Stimulated activated CD4-positive, alpha-beta T cell treated with anti-CD3 and anti-CD28 coated beads, Interleukin-12 subunit alpha, Interleukin-12 subunit beta, amount 100 ng/mL, for 48 hours (primary cell): ENCODE measurements at places on chromosomes 5 and 9.
A peak's percentile ranks its signal among the peaks of the same experiment; 100 is the strongest.

- DNase-seq = no peak
Observed at GRCh38 chr9:120442308-120442995, 137.5 kb downstream of the CDK5RAP2 start.

DNA sequence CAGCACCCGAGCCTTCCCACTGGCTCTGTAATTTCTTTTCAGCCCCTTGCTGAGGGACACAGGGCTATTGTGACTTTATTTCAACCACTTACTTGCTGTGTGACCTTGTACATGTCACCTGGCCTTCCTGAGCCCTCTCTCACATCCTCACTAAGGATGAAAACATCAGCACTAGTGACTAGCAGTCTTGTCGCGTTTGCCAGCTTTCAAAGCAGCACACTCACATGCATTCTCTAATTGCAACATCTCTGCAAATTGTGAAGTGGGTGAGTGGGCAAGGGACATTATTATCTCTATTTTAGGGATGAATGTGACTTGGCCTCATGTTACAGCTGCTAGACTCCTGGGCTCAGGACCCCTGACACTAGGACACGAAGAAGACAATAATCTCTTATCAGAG lies 144.5 kb downstream of the SEC61B start:
- no peak for DNase-seq

DNA sequence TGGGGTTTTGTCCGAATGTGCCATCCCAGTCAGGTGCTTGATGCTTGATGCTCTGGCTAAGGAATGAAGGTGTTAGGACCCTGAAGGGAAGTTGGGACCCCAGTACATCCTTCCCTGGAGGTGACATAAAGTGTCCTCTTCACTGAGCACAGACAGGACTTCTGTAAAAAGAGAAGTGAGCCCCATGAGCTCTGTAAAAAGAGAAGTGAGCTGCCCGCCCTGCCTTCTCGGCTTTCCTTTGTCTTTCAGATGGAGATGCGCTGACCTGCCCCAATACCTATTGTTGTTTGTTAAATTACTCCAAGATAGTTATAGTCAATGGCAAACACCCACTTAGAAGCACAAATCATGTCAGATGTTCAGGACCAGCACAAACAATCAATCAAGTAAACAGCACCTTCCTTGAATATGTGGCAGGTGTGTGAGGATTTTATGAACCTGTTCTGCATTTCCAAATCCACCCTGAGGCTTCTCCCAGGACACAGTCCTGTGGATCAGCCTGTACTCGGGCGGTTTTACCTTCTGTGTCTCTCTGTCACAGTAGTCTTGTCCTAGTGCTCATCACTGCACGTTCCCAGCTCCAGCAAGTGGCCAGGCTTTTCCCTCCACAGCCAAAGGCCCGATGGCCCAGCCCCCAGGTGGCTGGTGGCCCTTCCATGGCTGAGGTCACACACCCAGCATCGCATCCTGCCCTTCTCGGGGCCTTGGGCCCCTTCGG lies 191.4 kb downstream of the MTRR start:
- DNase-seq = no peak

GRCh38 chr9:130110166-130110565 lies 56.5 kb downstream of the GPR107 start:
- DNase-seq = no peak

DNA sequence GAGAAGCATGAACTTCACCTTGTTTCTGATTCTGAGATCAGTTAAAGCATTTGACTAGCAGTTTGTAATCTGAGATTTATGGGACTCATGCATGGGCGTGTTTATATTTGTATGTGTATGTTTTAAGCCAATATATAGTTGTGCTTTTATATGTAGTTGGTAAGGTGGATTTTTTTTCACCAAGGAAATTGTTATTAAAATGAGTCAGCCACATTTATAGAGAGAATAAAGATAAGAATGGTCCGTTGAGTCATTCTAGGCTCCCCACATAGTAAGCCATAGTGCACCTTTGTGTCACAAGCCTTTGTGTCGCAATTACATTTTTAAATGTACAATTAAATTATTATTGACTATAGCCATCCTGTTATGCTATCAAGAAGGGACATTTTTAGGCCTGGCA lies 89.0 kb downstream of the NLN start:
- no peak for DNase-seq

- no peak for DNase-seq
Observed at GRCh38 chr9:78486661-78487060, 189.7 kb downstream of the PSAT1 start.

GRCh38 chr5:133421394-133421793 lies 190.9 kb downstream of the FSTL4 start:
- peak; percentile 8 for DNase-seq

GRCh38 chr9:124899845-124900244 lies 37.9 kb downstream of the ARPC5L start:
- DNase-seq = no peak

- no peak for DNase-seq
Observed at GRCh38 chr5:138574744-138575193, 432 bp downstream of the HSPA9 start.

- DNase-seq = no peak
Observed at GRCh38 chr5:146520731-146521130, 4.7 kb upstream of the GPR151 start.

- no peak for DNase-seq
Observed at GRCh38 chr5:132363431-132364112, 5.9 kb upstream of the SLC22A5 start.

DNA sequence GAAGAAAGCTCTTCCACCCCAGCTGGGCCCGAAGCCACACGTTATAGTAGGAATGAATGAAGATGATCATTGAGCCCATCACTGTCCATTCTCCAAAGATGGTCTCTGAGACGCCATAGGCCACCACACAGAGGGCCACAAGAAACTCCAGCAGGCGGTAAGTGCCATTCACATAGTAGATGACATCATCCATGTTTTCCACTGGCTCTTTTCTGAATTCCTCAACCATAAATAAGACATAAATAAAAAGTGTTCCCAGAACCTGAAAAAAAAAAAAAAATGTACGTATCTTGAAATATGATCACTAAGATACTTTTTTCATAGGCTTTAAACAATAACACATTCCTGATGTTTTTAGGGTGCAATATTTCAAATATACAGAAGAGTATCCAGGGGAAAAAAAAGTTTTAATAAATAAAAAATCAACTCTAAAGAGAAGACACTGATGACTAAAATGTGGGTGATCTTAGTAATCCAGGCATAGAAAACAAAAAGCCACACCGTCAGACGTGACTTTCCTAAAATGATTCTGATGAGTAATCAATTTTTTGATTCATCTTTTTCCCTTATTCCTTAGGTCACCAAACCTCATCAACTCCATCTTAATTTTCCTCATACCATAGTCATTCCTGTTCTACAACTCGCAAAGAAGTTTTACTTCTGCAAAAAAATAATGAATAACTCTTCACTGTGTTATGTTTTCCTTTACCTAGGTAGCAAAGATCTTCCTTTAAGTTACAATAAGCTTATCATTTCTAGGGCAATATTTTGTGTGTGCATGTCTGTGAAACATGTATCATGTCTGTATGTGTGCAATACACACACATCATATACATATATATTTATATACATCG lies 47.8 kb downstream of the RNF145 start:
- DNase-seq = no peak

- DNase-seq = no peak
Observed at GRCh38 chr9:70479880-70480291, 65.4 kb upstream of the KLF9 start.

DNA sequence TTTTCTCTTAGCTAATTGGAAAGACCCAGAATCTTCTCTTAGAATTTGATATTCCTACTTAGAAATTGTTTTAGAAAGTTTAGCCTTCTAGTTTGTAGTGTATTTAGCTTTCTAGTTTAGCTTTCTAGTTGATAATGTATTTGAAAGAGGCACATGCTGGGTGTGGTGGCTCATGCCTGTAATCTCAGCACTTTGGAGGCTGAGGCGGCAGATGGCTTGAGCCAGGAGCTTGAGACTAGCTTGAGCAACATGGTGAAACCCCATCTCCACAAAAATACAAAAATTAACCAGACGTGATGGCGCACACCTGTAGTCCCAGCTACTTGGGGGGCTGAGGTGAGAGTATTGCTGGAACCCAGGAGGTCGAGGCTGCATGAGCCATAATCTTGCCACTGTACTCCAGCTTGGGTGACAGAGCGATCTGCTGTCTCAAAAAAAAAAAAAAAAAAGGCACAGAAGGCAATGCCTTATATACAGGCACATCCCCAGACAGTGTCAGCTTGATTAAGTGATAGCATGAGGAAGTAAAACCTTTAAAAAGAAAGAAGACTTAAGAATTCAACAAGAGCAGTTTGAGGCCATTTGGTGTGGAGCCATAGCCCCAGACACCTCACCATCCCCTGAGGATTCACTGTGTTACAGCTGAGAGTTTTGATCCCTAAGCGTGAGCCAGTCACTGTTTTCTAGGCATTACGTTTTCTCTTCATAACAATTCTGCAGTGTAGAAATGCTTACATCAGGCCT lies 34.6 kb downstream of the ZSWIM6 start:
- DNase-seq = no peak

GRCh38 chr5:62773460-62773859 lies 194.8 kb downstream of the LRRC70 start:
- no peak for DNase-seq

GRCh38 chr9:127934248-127934647 lies 3.4 kb downstream of the DPM2 start:
- DNase-seq = no peak

- DNase-seq = no peak
Observed at GRCh38 chr9:130421154-130421801, 23.5 kb upstream of the ASS1 start.

DNA sequence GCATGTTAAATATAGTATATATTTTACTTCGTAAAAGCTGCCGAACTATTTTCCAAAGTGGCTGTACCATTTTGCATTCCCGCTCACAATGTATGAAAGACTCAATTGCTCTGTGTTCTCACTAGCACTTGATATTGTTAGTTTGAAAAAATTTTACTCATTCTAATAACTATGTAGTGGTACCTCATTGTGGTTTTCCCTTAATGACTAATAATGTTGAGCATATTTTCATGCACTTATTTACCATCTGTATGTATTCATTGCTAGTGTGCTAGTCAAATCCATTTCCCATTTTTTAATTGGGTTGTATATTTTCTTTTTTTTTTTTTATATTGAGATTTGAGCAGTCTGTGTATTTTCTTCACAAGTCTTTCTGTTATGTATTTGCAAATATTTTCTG lies 58.4 kb downstream of the RANBP17 start:
- no peak for DNase-seq

DNA sequence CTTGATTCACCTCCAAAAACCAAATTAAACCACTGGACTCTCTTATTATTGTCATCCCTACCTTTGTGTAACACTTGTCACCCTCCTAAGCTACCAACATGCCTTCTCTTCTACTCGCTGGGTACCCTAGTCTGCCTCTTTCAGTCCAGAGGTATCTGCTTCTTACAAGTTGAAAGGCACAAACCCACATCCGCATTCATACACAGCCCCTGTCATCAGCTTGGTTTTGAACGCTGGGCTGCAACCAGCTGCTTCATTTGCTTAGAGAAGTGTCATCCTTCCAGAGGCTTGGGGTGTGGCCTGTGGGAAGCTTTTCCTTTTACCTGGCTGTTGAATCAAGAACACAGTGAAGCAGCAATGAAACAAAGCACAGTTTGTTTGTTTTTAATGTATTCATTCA lies 138.8 kb upstream of the WWC1 start:
- DNase-seq = no peak

- DNase-seq = no peak
Observed at GRCh38 chr9:75147638-75148037, 59.3 kb downstream of the OSTF1 start.

DNA sequence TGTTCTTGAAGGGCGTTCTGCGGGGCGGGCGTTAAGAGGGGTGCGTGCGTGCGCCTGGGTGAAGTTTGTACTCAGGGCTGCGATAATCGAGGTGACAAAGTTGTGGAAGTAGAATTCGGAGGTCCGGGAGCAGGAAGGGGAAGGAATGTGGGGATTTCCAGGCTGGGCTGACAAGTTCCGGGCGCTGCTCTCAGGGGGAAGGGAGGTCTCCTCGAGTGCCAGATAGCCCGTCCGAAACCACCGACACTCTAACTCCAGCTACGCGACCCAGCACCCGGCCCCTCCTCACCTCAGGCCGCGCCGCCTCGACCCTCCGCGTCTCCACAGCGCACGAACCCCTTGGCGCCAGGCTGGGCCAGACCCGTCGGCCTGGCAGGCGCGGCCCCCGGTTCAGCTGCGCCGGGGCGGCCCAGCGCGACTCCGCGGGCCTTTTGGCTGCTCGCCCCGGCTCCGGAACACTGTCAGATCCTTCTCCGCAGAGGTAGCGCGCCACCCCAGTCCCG lies at the start of gene IL6ST:
Gene IL6ST (minus strand): TSS at position 469 of the 503 bp plus-strand sequence. CDS start 18,685 bp downstream, outside the sequence.
- DNase-seq = no peak

DNA sequence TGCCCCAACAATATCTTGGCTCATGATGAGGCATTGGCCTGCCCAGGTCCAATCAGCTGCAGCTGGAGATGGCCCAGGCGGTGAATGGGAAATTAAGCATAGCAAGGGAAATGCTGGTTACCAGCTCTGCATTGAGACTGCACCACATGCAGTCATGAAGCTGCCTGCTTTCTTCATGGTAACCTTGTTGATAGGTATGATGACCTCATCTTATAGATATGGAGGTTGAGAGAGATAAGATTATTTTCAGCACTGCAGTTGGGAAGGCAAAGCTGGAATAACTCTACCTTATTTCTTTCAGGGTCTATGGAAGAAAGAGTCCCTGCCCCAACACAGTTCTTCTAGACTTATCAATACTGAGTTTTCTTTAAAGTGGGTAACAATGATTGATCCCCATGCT lies 180.1 kb downstream of the ICE1 start:
- no peak for DNase-seq

DNA sequence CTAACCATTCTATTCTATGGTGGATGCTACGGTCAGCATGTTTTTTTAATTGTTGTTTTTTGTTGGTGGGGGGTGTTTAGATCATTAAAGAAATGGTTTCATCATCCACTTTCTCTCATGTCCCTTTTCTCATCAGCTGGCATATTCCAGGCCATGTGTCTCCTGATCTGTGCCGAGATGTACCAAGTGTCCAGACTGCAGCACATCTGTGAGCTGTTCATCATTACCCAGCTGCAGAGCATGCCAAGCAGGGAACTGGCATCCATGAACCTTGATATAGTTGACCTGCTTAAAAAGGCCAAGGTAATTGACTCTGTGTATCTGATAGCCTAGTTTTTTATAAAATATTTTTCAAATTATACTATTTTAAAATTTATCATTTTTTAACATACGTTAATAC lies 38.9 kb downstream of the GLRX start:
- DNase-seq = no peak

DNA sequence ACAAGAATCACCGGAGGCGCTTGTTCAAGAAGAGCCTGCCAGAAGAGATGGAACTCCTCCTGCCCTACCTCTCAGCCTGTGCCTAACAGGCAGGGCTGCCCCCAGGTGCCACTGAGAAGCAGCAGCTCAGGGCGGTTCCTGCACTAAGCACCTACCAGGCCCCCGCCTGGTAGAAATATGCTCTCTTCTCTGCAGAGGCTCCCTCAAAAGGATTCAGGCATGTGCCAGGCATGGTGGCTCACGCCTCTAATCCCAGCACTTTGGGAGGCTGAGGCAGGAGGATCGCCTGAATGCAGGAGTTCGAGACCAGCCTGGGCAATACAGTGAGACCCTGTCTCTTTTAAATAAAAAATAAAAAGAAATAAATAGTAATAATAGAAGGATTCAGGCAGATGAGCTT lies 6.0 kb downstream of the VDAC1 start:
- no peak for DNase-seq

GRCh38 chr5:168624850-168625364 lies 45.7 kb upstream of the PANK3 start:
- DNase-seq = no peak

- DNase-seq = no peak
Observed at GRCh38 chr5:35161652-35162273, 68.5 kb downstream of the PRLR start.

GRCh38 chr5:74468421-74468820 lies 172.1 kb downstream of the ENC1 start:
- DNase-seq = no peak

GRCh38 chr5:120960510-120960909 lies 496.4 kb downstream of the PRR16 start:
- no peak for DNase-seq
